ENCODE measurements at places on chromosomes 2 and 18.

DNA sequence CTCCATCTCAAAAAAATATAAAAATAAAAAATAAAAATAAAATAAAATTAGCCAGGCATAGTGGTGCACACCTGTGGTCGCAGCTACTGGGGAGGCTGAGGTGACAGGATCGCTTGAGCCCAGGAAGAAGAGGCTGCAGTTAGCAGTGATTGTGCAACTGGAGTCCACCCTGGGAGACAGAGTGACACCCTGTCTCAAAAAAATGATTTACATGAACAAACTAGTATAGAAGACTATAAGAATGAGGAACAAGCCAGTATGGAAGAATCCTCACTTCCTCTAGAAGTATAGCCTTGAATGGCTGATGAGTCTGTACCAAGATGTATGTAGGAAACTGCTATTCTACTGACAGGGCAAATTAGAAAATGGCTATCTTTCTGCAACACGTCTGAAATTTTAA, 10.9 kb downstream of the YES1 start:
- no peak for DNase-seq

DNA sequence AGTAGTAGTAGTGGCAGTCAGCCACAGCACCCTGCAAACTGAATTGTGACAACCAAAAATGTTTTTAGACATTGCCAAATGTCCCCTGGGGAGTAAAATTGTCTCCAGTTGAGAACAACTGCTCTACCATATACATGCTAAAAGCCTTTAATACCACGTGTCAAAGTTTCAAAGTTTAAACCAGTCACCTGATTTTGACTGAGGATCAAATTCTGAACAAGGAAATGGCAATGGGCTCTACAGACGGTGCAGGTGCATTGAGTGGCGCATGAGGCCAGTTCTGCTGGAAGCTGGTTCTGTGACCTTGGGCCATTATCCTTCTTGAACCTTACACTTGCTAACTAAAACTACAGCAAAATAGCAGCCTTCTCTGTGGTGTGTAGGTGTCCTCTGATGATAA, 85.0 kb downstream of the LIPG start:
- no peak for DNase-seq

- no peak for DNase-seq
These were observed 140.4 kb upstream of the PIK3C3 start for GRCh38 chr18:41814651-41815050.

DNA sequence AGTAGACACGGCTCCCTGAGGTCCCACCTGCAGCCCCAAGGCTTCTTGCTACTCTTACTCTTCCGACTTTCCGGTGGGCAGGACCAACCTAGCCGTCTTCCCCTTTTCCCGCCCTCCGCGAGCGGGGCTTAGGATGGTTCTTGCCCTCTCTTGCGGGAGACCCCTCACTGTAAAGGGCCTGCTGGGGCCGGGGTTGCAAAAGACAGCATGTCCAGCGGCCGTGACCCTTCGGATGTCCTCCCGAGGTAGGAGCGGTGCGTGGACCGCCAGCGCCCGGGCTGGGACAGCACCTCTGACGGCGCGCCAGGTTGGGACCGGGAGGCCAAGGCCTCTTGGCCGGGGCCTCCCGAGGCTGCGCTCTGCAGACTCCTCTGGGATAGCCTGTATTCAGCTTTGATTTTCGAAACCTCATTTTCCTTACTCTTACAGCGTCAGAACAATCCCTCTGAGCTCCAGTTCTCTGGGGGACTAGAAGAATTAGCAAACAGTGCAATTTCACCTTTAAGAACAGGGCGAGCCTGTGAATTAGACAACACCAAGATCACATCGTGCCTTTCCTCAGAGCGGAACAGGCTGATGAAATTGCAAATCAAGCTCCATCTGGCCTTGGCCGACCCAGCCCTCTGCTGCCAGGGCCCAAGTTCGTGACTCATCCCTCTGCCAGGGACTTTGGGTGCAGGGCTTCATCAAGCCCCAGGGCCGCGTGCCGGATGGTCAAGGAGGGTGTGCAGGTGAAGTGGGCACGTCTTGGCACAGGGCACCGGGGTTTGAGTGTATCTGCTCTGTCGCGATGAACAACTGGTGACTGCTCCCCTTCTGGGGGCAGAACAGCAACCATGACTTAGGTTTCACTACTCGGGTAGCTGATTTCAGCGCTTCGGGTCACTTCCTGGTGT, 777 bp downstream of the MOCOS start:
- DNase-seq = no peak

DNA sequence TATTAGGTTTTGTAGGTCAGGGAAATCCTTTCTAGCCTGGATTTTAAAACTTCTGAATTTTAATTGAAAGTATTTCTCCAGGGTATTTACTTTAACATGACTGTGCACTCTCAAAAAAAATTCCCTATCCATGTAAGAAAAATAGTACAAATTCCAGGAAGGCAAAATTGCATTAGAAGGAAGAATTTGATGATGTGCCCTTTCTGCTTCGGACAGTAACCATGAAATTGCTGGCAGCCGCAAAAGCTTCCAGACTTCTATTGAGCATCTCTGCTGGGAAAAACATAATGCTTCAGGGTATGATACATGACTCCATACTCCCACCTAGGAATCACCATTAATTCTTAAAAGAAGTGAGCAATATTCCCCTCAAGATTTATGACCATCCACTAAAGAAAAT, 17.2 kb upstream of the KLF7 start:
- no peak for DNase-seq

- no peak for DNase-seq
These were observed 37.0 kb upstream of the LYPD6B start for GRCh38 chr2:149001496-149001895.

GRCh38 chr2:171281110-171281509, 120.4 kb upstream of the TLK1 start:
- no peak for DNase-seq
